RPMI7951 (cell line): ENCODE measurements at places on chromosomes 7 and 10. TPM values are rescaled to one million over a fixed set of nuclear protein-coding genes. Genes with fewer than 3 reads are reported as not detected.

DNA sequence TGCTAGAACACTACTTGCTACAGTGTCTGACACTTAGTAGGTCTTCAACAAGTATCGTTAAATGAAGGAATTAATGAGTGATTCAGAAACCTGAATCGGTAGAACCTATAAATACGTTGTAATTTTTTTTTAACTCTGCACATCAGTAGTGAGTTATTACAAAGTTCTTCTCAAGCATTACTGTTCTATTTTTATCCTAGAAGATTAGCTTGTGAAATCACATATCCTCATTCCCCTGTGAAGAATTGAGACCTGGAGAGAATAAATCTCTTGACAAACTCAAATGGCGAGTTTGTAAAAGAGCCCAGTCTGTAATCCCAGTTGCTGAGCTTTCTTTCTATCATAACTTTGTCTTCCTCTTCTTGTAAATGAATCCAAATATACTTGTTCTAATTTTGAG is 34.7 kb downstream of the HYAL4 start:
- DNase-seq = no peak

The GIMAP7 gene
- total RNA-seq = not detected in 2 replicates

The COL17A1 gene
- 2.0 and 2.6 TPM in 2 replicates for total RNA-seq

- DNase-seq = no peak
Measured at GRCh38 chr7:43784030-43784584, 25.6 kb downstream of the BLVRA start.

GRCh38 chr7:74033372-74034311 is 5.7 kb downstream of the ELN start:
- peak; percentile 93 for DNase-seq

The MCM10 gene
- 20.7 and 21.9 TPM in 2 replicates for total RNA-seq

DNA sequence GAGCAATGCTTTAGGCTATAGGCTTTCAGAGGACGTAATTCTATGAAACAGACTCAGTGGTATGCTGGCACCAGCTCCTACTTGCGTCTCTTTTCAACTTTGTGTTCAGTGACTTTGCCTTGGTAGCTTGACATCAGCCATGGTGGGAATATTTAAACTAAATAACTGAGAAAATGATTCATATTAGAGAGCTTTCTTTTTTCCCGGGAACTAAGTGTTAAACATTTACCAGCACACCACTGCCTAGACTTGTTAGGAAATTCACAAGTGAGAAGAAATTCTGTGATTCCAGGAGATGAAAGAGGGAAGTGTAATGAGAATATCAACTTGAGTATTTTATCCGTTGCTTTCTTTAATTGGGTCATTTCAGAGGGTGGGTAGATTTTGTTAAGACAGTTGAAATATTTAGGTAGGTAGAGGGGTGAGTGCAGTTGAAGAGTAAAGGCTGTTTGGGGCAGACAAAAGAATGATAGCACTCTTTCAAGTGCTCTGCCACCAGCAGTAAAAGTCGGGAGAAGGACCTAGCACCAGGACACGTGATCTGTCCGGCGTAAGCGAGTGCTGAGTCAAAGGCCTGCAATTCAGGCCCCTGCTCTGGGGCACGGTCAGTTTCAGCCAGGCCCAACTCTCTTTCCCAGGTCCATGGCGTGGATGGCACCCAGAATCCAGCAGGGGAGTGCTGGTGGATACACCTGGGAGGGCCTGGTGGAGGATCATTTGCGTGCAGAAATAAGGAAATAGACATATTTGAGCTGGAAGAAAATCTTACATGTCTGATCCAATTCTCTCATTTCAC is 206.3 kb downstream of the SNX10 start:
- no peak for DNase-seq

The RBP4 gene
- not detected in 2 replicates for total RNA-seq

DNA sequence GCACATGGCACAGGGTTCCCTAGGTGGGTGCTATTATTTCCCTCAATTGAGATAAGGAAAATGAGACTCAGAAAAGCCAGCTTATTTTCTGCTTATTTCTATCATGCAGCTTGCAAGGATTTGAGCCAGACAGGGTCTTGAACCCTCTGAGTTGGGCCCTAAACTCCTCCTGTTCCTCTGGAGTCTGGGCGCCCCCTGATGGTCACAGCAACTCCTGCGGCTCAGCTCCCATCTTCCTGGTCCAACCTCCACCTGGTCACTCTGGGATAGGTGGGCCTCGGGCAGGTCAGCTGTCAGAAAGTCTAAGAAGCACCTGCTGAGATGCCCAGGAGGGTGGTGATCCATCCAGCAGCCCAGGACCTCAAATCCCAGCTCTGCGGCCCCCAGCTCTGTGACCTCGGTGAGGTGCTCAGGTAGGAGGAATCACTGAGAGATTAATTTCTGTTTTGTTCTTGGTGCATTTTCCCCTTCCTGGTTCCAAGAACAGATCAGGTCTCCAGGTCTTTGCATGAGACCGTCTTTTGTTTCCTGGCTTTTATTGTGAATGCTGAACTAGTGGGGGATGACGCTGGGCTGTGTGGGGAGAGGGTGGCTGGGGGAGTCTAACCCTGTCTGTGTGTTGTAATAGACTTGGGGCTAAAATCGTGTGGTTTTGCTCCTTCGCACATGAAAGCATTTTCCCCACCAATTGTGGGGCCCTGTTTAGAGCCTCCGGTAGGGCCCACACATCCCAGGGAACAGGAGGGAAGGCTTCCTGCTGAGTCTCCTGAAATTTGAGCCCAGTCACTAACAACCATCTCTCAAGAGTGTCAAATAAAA is 32.8 kb downstream of the TMEM130 start:
- DNase-seq = no peak

The GLI3 gene
- total RNA-seq = 7.7 and 10.0 TPM in 2 replicates

- no peak for DNase-seq
Measured at GRCh38 chr7:118350260-118350659, 125.8 kb downstream of the ANKRD7 start.

The MEIG1 gene
- total RNA-seq = 1.3 TPM in 1 of 2 replicates, not detected in the other

- no peak for DNase-seq
Measured at GRCh38 chr10:16231176-16231575, 205.6 kb upstream of the PTER start.

The FAS gene
- total RNA-seq = 17.7 and 24.9 TPM in 2 replicates

- DNase-seq = no peak
Measured at GRCh38 chr7:53062796-53063195, 27.4 kb downstream of the POM121L12 start.

DNA sequence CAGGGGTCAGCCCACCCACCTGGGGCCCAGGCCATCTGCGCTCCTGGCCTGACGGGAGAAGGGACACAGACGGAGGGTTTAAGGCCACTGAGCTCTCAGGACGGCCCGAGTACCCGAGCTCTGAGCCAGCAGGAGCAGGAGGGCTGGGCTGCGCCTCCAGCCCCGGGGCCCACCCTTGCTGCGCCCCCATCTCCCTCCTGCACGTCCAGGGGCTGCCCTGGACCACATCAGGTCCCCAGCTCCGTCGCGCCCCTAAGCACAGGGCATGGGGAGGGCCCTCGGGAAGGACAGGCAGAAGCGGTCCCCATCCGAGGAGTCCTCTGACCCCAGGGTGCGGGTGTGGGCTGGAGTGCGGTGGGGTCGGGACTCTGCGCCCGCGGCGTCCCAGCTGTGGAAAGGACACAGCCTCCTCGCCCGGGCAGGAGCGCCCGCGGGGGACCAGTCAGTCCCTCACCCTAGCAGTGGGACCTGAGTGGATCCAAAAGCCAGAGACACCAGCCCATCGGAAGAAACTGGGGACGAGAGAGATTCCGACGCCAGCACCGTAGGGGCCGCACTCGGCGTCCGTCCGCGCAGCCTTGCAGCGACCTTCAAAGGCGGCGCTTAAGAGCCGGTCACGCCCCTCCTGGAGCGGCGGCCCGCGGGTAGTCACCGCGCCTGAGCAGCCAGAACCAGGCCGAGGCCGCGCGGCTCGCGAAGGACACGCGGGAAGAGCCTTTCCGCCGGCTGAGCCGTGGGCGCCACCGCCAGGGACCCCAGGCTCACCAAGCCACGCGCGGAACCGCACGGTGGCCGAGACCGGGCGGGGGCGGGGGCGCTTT is 15.9 kb downstream of the CAMK2B start:
- DNase-seq = peak; percentile 73

DNA sequence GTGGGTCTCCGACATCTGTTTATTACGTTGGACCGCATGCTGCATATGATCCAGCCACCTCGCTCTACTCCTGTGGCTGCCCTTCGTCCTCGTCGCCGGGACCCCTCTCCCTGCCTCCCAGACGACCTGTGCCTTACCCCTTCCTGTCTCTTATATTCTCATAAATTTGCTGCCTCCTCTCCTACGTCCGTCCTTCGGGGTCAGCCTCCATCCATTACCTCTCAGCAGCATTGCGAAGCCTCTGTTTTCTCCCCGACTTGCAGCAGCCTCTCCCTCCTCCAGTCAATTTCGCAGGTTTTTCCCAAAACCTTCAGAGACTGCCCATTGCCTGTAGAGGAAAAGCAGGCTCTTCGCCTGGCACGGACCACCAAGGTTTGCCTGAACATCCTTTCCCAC is 39.4 kb upstream of the LEP start:
- no peak for DNase-seq

GRCh38 chr7:134834689-134835462 is 55.4 kb downstream of the CALD1 start:
- peak; percentile 27 for DNase-seq

DNA sequence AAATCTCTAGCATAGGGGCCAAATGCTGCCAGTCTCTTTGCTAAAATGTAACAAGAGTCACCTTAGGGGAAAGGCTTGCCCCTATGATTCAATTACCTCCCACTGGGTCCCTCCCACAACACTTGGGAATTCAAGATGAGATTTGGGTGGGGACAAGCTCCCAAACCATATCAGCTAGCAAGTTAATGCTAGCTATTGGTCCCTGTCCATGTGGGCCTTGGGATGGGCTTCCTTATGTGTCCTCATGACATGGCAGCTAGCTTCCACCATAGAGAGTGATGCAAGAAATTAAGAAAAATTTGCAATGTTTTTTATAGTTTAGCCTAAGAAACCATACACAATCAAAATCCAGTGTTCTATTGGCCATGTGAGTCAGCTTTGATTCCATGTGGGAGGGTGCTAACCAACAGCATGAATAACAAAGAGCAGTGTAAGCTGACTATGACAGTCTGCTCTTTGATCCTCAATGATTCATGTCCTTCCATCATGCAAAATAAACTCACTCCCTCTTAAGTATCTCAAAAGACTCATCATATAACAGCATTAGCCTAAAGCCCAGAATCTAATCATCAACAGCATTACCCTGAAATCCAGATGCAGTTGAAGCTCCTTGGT is 21.7 kb upstream of the ZNF365 start:
- DNase-seq = peak; percentile 49
